Esophagus muscularis mucosa (tissue), 4 donors: ENCODE measurements at places on chromosomes 11 and 22. TPM values are rescaled to one million over a fixed set of nuclear protein-coding genes. Genes with fewer than 3 reads are reported as not detected.
A peak's percentile ranks its signal among the peaks of the same experiment; 100 is the strongest.

DNA sequence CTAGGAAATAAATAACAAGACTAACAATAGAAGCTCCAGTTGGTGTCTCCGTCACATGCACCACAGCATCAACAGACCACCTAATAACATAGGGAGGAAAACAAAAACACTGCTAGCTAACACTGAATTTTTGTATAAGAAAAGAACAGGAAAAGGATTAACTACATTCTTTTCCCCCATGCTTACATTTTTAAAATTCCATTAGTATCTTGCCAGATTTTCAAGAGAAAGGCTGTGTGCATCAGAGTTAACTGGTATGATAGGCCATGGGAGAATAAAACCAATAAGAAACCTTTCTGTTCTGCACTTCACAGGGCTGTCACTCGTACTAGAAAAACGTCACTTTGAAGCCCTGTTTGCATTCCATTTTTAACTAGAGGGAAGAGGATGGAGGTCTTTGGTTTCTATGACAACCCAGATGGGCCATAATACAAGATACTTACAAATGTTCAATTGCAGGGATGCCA, 79.0 kb downstream of the LARGE2 start:
- DNase-seq = no peak
- H3K4me3 ChIP-seq = no peak overlapping the region
- peaks cover 38% of the 10 kb centered on the region for H3K4me1 ChIP-seq
- H3K27me3 ChIP-seq = no peaks in the 10 kb centered on the region
- H3K27ac ChIP-seq = no peak overlapping the region
- no peaks in the 10 kb centered on the region for H3K36me3 ChIP-seq

DNA sequence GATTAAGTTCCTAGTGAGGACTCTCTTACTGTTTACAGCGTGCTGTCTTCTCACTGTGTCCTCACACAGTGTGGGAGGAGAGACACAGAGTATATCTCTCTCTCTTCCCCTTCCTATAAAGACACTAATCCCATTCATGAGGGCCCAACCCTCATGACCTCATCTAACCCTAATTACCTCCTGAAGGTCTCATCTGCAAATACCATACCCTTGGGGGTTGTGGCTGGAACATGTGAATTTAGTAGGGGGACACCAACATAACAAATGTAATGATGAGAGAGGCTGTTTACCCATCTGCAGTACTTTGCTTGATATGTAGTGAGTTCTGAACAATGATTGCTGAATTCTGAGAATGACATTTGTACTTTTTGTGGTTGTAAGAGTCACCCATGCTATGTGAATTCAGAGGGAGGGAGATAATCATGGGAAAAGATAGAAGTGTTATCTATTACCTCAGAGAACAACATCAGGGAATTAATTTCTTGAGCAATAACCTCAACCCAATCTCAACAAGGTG, 4.9 kb upstream of the OR52W1 start:
- H3K36me3 ChIP-seq = no peaks in the 10 kb centered on the region
- H3K27ac ChIP-seq = no peak overlapping the region
- DNase-seq = peak; percentile 70
- H3K4me3 ChIP-seq = no peak overlapping the region
- no peaks in the 10 kb centered on the region for H3K27me3 ChIP-seq
- H3K4me1 ChIP-seq = no peaks in the 10 kb centered on the region

DNA sequence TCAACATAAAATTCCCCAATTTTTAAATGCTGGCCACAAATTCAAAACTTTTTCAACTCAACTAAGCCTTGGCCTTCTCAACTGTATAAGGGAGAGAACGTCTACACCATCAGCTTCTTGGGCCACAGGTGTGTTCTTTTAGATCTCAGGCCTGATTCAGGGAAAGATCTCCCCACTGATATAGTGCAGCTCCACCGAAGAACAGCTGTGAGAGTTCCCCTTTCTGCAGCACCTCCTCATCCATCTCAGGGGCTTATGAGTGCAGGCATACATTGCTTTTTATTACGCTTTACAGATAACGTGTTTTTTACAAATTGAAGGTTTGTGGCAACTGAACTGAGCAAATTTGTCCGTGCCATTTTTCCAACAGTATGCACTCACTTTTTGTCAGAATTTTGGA, 8.0 kb upstream of the CD82 start:
- peaks cover 11% of the 10 kb centered on the region for H3K4me1 ChIP-seq
- H3K27ac ChIP-seq = no peak overlapping the region
- no peak for DNase-seq
- H3K27me3 ChIP-seq = no peaks in the 10 kb centered on the region

- H3K4me1 ChIP-seq = no peaks in the 10 kb centered on the region
- H3K4me3 ChIP-seq = no peak overlapping the region
- no peak for DNase-seq
- H3K36me3 ChIP-seq = no peaks in the 10 kb centered on the region
- H3K27me3 ChIP-seq = no peaks in the 10 kb centered on the region
Measured at GRCh38 chr11:82494988-82495432, 238.7 kb downstream of the FAM181B start.

GRCh38 chr11:28123151-28123581, 15.0 kb downstream of the METTL15 start:
- no peak overlapping the region for H3K27ac ChIP-seq
- H3K27me3 ChIP-seq = no peaks in the 10 kb centered on the region
- H3K36me3 ChIP-seq = no peaks in the 10 kb centered on the region
- no peak overlapping the region for H3K4me3 ChIP-seq
- DNase-seq = no peak

PDE2A gene
- total RNA-seq = 46.9 TPM
